Left renal cortex interstitium (tissue), 4 donors: ENCODE measurements at places on chromosomes 5 and 9. TPM values are rescaled to one million over a fixed set of nuclear protein-coding genes. Genes with fewer than 3 reads are reported as not detected.

The PCDHB7 gene
- 4.5 TPM for polyA plus RNA-seq

DNA sequence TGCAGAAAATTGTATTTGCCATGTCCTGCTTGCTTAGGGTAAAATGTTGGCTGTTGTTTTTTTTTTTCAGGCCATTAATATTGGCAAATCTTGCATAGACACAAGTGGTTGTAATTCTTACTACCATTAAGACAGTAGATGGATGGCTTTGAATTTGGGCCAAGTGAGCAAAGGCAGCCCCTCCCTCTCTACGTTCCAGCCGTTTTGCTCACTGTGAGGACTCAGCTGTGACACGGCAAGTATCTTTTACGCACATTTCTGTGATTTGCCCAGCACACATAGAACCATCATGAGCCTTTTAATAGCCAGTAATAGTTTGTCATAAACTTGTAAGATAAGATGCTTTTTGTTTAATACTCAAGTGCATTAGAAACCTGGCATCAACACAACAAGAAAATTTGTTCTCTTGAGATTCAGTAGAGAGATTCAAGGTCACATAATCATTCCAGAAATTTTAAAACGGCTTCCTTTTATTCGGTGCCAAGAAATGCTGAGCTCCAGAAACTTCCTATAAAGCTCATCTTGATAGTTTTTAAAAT lies 205.2 kb upstream of the ADCY2 start:
- DNase-seq, result no peak

GRCh38 chr9:111719541-111719940 lies 58.1 kb downstream of the GNG10 start:
- no peak for DNase-seq

DNA sequence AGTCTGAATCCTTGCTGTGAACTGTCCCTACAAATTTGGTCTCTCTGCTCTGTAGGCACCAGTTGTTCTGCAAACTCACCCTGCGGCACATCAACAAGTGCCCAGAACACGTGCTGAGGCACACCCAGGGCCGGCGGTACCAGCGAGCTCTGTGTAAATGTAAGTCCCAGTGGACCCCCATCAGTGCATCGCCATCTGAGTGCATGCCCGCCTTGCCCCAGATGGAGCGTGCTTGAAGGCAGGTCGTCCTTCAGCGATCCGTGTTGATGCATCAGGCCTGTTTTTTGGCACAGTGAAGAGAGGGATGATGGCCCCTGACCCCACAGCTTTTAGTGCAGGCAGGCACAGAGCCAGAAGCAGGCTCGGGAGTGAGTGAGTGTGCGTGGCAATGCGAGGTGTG lies 1.3 kb downstream of the SURF2 start:
- DNase-seq, result no peak

DNA sequence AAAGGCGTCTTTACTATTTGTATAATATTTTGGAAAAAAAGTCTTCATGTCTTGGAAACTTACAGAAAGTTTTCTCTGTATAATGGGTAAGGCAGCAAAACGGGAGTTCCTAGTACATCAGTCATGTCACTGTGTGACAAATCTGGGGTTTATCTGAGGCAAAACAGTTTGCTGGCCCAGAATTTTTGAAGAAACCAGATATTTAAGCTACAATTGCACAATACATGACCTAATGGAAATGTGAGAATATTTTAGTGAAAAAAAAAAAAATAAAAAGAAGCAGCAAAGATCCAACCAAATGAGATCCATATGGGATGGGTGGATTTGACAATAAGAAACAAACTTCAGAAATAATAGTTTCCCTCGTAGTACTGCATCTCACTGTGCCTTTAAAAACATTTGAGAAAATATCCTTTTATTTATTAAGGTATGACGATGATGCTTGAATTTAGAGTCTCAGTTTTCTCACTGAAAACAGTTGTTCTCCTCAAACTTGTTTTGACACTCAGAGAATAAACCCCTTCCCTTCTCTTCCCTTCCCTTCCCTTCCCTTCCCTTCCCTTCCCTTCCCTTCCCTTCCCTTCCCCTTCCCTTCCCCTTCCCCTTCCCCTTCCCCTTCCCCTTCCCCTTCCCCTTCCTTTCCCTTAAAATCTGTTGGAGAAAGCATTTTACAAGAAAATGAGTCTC lies 180.5 kb upstream of the TUT7 start:
- no peak for DNase-seq

GRCh38 chr5:60102961-60103693 lies 209.6 kb upstream of the PDE4D start:
- DNase-seq, result no peak

DNA sequence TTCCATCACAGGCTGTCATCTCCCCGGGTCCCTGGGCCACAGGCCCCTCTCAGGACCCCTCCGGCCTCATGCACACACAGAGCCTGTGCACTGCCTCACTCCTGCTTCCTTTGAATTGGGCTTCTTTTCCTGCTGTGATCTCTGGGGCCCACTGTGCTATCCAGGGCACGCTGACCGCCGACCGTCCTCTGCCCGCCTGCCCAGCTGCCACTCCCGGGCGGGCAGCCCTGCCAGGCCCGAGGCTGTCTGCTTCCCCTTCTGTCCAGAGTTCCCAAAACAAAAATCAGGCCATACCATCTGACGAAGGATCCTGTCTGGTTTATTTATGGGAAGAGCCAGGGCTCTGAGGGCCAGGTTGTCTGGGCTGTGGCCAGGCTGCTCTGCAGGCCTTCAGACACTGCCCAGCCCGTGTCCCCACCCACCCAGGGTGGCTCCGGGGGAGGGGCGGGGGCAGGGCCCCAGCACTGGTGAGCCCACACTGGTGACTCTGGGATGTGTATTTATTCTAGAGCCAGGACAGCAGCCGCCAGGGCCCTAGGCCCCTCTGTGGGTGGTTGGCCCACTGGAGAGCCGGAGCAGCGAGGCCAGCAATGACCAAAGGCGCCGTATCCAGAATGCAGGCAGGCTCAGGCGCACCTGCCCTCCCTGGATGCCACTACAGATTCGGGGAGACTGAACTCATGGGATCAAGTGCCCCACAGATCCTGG lies 57.0 kb downstream of the ADAMTS2 start:
- no peak for DNase-seq

The SPARC gene
- 2,082 TPM for polyA plus RNA-seq

The SPATA31E1 gene
- not detected for polyA plus RNA-seq

DNA sequence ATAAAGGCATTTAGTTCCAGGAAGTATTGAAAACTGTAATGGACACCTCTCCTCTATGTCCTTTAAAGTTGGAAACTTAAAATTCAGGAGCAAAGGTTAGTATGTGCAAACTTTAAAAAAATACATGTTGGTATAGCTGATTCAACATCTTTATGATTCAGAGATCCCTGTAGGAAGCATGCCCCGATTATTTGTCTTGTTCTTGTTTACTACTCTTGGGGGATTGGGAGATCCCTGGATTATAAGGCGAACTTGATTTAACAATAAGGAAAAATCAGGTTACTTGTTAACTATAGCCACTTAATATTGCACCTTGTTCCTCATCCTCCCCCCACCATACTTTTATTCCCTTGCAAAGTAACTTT lies 1.7 kb downstream of the F2RL1 start:
- DNase-seq, result no peak
